ENCODE measurements at places on chromosomes 13 and 19. TPM values are rescaled to one million over a fixed set of nuclear protein-coding genes. Genes with fewer than 3 reads are reported as not detected.

- DNase-seq = no peak
Observed at GRCh38 chr13:29923554-29924481, 73.4 kb upstream of the UBL3 start.

- no peak for DNase-seq
Observed at GRCh38 chr13:98207416-98207815, 30.3 kb upstream of the RNF113B start.

DNA sequence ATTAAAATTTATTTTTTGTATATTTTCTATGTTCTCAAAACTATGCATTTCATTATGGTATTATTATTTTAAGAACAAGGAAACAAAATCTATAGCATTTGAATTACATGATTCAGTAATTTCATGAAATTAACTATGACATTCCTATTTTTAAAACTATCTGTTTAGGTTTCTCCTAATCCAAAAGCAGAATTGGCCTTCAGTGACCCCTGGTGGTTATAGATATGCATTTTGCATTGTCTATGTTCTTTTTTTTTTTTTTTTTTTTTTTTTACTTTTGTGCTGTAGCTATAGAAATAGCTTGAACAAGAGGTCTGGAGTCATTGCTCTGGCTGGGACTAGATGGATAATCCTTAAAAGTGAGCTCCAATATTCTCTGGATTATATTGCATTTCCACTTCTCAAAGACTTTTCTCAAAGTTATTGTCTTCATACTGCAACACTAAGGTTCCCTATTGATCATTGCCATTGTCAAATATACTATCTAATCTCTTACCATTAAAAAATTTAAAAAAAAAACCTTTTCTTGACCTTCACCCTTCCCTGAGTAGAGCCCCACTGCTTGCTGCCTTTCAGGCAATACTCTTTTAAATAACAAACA lies 15.9 kb upstream of the DNAJC3 start:
- no peak for DNase-seq

- no peak for DNase-seq
Observed at GRCh38 chr13:54301085-54301484, 1272.5 kb downstream of the OLFM4 start.

DNA sequence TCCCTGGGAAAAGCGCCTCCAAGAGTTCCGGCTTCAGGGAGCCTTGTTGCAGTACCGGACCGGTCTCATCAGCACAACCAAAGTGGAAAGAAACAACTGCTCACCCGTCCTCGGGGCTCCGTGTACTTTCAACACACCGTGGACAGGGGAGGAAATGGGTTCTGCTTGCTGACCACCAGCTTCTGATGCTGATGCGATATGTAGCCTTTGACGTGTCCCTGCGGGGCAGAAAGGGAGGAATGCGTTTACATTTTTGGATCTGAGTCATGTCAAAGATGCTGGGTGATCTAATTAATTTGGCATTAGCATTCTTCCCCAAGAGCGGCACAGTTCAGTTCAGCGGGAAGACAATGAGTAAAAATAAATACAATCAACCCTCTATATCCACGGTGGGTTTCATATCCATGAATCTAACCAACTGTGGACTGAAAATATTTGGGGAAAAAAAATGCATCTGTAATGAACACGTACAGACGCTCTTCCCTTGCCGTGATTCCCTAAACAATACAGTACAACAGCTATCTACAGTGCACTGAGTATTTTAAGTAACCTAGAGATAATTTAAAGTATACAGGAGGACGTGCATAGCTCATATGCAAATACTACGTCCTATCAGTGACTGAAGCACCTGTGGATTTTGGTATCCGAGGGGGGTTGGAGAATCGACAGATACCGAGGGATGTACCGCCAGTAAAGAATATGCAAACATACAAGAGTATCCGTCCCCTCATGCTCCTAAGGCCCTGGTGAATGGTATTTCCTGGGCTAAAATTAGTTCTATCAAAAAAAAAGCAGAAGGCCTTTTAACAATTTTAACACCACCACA lies 19.8 kb downstream of the PROZ start:
- no peak for DNase-seq

DNA sequence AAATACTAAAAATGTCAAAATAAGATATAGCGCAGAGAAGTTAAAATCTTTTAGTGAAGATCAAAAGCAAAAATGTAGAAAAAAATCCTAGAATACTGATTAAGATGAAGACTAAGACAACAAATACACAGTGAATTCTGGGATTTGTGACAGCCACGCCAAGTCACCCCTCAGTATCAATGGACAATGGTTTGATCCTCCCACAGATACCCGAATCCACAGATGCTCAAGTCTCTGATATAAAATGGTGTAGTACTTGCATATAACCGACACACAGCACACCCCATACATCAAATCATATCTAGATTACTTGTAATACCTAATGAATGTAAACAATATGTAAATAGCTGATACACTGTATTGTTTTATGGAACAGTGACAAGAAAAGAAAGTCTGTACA lies 5.9 kb downstream of the MIPEP start:
- DNase-seq = no peak

DNA sequence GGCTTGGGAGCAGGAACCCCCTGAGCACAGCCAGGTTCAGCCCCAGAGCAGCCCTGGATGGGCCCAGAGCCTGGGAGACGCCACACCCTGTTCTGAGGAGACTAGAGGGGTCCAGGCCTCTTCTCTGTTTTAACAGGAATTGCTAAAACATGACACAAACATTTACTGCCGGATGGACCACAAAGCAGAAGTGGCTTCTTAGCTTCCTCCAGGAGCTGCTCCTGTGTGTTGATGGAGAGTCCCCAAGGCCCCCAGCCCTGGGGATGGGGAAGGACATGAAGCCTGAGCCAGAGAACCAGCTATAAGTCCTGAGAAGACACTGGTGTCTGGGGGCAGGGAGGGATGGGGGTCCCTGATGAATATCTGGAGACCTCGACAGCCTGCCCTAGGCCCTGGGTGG lies 14.6 kb downstream of the CEACAM3 start:
- DNase-seq = peak; percentile 85

DNA sequence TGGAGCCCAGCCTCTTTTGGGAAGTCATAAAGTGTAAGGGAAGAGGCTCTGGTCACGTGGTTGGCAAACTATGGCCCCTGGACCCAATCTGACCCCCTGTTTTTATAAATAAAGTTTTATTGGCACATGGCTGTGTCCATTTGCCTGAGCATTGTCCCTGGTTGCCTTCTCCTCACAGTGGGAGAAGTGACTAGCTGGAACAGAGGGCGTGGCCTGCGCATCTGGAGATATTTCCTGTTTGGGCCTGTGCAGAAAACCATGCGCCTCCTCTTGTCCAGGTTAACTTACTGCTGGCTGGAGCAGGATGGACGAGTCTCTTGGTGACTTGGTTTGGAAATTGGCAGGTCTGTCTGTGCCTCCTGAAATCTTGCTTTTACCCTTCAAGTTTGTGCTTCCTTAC lies 48.3 kb downstream of the KDM4B start:
- no peak for DNase-seq

DNA sequence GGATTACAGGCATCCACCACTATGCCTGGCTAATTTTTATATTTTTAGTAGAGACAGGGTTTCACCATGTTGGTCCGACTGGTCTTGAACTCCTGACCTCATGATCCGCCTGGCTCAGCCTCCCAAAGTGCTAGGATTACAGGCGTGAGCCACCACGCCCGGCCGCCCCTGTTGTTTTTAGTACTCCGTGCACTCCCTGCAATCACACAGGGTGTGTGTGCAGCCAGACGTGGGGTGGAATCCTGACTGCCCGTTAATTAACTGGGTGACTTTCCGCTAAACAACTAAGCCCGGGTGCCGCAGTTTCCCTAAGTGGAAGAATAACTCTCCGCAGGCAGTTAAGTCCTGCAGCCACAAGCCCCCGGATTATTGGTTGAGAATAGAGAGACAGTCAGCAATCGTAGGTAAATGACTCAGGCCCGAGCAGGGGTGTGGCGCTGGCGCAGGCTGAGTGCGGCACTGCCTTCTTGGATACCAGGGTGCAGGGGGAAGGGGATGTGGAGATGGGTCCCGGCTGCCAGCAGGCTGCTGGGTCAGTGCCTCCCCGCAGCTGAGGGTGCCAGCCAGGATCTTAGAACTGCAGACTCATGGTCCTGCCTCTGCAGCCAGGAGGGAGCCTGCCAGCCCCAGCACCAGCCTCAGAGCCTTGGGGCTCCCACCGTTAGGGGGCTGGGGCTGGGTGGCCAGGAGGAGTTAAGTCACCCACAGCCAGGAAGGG lies 6.1 kb upstream of the FXYD3 start:
- no peak for DNase-seq

DNA sequence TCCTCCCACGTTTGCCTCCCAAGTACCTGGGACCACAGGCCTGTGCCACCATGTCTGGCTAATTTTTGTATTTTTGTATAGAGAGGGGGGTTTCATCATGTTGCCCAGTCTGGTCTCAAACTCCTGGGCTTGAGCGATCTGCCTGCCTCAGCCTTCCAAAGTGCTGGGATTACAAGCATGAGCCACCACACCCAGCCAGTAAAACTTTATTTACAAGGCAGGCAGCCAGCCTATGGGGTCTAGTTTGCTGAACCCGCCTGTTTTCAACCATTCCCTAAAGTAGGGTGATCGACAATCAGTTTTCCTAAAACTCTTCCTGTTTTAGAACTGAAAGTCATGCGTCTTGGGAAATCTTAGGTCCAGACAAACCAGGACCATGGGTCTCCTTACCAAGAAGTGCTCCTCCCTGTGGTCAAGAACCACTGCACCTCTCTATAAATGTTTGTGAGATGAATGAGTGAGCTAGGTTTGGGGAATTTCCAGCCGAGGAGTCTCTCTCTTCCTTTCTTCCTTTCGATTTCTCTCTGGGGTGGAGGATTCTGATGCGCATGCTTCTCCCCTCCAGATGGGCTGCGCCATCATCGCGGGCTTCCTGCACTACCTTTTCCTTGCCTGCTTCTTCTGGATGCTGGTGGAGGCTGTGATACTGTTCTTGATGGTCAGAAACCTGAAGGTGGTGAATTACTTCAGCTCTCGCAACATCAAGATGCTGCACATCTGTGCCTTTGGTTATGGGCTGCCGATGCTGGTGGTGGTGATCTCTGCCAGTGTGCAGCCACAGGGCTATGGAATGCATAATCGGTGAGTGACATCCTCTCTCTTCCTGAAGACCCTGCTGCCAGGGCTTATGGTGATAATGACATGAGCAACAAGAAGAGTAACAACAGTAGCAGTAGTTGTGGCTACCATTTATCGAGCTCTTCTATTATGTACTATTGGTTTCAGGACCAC lies 38.7 kb downstream of the ADGRE1 start:
- no peak for DNase-seq

- DNase-seq = no peak
Observed at GRCh38 chr13:85148009-85148408, 651.2 kb downstream of the SLITRK6 start.

- DNase-seq = no peak
Observed at GRCh38 chr19:55750715-55751114, 8.2 kb upstream of the RFPL4A start.

DNA sequence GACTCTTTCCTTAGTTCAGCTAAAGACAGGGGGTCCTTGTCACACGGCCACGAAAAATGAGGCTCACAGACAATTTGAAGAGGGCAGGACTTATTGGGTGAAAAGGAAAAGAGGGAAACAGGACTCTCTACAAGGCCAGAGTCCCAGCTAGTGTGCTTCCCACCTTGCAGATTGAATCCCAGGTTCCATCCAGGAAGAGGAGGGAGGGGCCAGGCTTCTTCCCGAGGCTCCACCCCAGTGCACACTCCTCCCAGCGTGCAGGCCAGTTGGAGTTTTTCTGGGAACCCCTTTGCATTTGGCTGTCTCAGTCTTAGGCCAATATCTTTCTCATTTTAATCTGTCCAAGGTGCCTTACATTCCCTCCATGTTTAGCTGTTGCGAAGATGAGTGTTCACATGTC lies 106.8 kb downstream of the DNAJC3 start:
- DNase-seq = no peak

- no peak for DNase-seq
Observed at GRCh38 chr13:99144306-99144705, 56.3 kb upstream of the UBAC2 start.

DNA sequence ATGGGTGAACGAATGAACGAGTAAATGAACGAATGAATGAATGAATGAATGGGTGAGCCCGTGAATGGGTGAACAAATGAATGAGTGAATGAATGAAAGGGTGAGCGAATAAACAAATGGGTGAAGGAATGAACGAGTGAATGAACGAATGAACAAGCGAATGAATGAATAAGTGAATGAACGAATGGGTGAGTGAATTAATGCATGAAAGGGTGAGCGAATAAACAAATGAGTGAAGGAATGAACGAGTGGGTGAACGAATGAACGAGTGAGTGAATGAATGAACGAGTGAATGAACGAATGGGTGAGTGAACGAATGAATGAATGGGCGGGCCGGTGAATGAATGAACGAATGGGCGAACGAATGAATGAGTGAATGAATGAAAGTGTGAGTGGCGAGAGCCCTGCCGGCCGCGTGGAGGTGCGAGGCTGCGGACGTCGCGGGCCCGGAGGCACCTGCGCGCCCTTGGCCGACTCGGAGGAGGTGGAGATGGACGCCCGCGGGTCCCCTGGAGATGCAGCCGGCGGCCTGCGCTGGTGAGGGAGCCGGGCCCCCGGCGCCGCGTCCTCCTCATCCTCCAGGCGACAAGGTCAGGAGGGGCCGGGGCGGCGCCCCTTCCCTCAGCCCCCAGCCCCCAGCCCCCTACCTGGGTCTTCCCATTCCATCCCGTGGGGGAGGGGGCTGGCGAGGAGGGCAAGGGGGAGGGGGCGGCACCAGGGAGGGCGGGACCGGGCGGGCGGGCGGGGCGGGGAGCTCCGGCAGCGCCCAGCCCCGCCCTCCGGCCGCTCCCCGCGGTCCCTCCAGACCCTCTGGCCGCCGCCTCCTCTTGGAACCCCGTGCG lies 15.4 kb downstream of the ANKRD24 start:
- DNase-seq = no peak

- DNase-seq = no peak
Observed at GRCh38 chr13:38262211-38262610, 87.4 kb upstream of the UFM1 start.

STARD13 gene
- 59.2 TPM for total RNA-seq

SIGLEC9 gene
- 19.0 TPM for total RNA-seq

ZNF765 gene
- total RNA-seq = 7.5 TPM

SRRM5 gene
- total RNA-seq = 0.22 TPM

PALM gene
- 212 TPM for total RNA-seq

KISS1R gene
- not detected for total RNA-seq

ZNF793 gene
- 2.3 TPM for total RNA-seq

TNNI3 gene
- total RNA-seq = not detected

ZNF681 gene
- 0.96 TPM for total RNA-seq

ZNF443 gene
- 2.0 TPM for total RNA-seq

ALOX5AP gene
- total RNA-seq = 66.9 TPM

Measured in mesenteric fat pad (tissue), 1 donor.